ENCODE measurements at places on chromosomes 1 and 21.

DNA sequence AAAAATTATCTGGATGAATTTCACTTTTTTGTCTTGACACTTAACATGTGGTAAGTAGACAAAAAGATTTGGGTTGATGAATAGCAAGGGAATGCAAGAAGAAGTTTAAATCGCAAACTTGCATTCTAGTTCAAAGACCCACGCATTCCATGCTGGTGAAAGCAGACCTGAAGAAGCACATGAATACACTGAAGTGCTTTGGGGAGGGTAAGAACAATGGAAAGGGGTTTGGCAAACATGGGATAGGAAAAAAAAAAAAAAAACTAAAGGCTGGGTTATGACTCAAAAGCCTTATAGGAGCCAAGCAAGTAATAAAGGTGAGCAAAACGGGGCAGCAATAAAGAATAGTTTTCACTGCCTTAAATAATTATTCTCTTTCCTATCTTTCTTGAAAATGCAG, 450.2 kb downstream of the LMO4 start:
- DNase-seq: no peak

- DNase-seq: no peak
These were observed at the start of gene HFM1 for GRCh38 chr1:91404151-91405012. Gene HFM1, minus strand, starts transcription at chr1:91404837. Its CDS starts 3,755 bp downstream, at chr1:91401082.

- no peak for DNase-seq
These were observed 55.2 kb downstream of the BRWD1 start for GRCh38 chr21:39258207-39258606.

DNA sequence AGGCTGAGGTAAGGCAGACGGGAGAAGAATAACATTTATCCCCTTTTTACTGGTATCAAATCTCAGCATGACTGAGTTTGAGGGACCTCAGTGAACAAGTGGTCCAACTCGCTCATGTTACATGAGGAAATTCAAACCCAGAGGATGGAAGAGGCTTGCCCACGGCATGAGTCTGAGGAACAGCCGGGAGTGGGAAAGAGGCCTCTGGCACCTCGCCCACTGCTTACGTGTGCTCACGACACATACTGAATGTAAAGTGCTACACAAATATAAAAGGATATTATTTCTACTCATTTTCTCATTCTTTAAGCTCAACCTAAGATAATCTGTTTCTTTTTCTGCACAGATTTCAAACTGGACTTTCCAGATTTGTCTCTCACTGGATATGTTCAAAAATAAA, 14.7 kb downstream of the BEND5 start:
- DNase-seq: no peak

Measured in stimulated activated CD4-positive, alpha-beta T cell treated with anti-CD3 and anti-CD28 coated beads, Interleukin-15, amount 100 ng/mL, for 1 hour (primary cell).